ENCODE measurements at places on chromosomes 6 and 20.

GRCh38 chr20:60030471-60030870 lies 72.2 kb downstream of the CDH26 start:
- DNase-seq: no peak

DNA sequence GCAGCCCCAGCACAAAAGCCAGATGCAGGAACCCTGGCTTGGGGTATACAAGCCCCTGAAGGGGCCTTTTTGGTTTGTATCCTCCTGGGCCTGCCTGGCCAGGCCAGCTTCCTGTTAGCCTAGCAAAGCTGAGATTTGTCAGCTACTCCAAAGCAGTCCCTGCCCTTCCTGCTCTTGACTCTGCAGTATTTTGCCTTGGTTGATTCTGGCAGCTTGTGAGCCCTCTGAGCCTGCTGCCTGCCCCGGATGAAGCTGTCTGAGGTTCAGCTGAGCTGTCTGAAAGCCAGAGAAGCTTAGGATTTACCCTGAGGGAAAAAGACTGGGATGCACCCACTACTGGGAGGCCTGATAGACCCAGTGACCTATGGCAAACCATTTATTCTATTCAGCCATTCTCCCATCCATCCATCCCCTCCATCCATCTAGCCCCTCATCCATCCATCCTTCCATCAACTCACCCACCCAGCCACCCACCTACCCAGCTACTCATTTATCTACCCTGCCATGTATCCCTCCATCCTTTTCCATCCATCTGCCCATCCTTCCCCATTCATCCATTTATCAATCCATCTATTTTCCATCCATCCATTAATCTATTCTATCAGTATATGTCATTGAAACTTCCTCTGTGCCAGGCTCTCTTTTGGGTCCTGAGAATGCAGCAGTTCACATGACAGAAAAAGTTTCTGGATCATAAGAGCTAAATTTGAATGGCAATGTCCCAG lies 307.5 kb downstream of the DHX35 start:
- DNase-seq: no peak

DNA sequence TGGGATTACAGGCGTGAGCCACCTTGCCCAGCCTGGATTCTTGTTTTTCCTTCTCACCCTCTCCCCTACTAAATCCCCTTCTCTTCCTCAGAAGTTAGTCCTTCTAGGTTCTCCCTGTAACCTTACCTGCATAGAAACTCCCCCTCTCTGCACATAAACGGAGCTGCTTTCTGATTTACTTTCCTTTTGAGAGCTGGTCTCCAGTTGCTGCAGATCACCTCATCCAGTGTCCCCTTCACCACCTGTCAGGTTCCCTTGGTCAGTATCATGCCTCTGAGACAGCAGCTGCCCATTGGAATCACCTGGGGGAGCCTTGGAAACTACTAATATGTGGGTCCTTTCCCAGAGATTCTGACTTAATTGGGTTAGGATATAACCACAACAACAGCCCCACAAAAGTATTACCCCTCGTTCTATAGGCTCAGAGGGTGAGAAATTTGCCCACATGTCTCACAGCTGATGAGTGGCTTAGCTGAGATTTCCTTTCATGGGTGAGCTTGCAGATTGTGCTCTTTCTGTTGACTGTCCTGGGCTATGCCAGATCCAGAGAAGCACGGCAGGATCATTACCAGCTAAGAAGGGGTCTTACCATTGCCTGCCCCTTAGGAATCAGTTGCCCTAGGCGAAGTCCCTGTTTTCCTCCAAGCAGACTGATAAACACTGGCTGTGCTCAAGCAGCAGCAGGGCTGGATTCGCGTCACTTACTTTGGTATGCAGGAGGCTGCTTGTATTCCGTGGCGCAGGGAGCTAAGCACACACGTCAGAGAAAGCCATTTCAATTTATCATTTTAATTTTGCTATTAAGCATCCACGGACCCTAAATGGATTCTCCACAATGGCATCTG lies 51.3 kb downstream of the AKAP12 start:
- no peak for DNase-seq

DNA sequence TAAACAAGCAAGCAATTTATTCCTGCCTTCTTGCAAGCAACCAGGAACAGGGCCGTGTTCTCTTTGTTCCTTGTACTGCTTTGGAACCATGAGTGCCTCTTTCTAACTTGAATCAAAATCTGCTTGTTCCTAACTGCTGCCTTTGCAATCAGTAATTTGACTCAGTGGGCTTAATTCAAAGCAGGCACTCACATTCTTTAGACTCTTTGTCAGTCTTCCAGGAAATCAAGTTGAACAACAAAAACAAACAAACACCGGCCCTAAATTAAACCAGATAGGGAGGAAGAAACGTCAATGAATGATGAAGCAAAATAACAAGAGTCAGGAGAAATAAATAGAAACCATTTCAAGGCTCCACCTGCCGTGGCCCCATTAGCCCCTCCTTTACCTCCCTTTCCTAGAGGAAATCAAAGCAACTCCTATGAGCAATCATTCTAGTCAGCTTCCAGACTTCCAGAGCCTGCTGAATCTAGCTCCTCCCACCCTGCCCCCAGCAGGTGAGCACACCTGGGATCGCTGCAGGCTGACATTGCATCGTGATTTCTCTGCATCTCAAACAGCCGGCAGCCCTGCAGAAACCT lies 582.2 kb upstream of the FLRT3 start:
- no peak for DNase-seq

DNA sequence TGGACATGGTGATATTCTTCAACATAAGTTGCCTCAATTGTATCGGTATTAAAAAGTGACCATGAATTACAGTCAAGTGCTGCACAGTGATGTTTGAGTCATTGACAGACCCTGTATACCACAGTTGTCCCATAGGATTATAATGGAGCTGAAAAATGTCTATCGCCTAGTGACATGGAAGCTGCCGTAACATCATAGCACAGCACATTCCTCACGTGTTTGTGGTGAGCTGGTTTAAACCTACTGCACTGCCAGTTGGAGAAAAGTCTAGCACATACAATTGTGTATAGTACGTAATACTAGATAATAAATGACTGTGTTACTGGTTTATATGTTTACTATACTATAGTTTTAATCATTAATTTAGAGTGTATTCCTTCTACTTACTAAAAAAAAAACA lies 150.2 kb downstream of the CDH26 start:
- no peak for DNase-seq

DNA sequence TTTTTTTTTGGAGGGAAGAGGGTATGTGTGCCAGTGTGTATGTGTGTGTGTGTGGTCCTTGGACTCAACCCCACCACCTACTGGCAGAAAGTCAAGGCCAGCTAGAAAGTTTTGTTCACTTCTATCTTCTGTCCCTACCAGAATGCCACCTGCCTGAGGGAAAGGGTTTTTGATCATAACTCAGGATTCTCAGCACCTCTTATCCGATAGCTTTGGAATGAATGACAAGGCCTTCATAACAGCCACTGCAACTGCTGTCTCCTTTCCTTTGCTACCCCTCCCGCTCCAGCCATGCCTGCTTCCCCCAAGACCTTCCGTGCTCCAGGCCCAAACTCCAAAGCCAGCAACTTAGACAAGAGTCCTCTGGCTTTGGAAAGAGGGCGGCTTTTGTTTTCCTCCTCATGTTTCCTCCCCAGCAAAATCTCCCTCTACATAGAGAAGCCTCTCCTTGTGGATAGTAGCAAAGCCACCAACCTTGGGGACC lies 18.7 kb downstream of the BTN3A1 start:
- DNase-seq: peak; percentile 39

GRCh38 chr6:92945799-92946198 lies 473.6 kb downstream of the EPHA7 start:
- no peak for DNase-seq

All from CD4-positive, alpha-beta T cell treated with Interleukin-17A for 4 hours (primary cell).